Ascending aorta (tissue), 2 donors: ENCODE measurements at places on chromosomes 12 and 14. TPM values are rescaled to one million over a fixed set of nuclear protein-coding genes. Genes with fewer than 3 reads are reported as not detected.

CLEC2A gene
- total RNA-seq: not detected

GRCh38 chr12:123134826-123135225, 16.1 kb downstream of the PITPNM2 start:
- H3K27ac ChIP-seq: no peak overlapping the region
- H3K27me3 ChIP-seq: no peaks in the 10 kb centered on the region
- H3K4me1 ChIP-seq: peaks cover 1% of the 10 kb centered on the region
- no peak for DNase-seq

GRCh38 chr12:120839503-120839902, 64.7 kb downstream of the SPPL3 start:
- DNase-seq: no peak
- H3K4me3 ChIP-seq: no peak overlapping the region
- peaks cover 16% of the 10 kb centered on the region for H3K4me1 ChIP-seq
- no peak overlapping the region for H3K27ac ChIP-seq
- H3K36me3 ChIP-seq: no peaks in the 10 kb centered on the region
- H3K27me3 ChIP-seq: no peaks in the 10 kb centered on the region

NAV3 gene
- 9.7 TPM for total RNA-seq

GRCh38 chr12:6759741-6760140, 6.4 kb upstream of the PTMS start:
- no peak for DNase-seq
- no peak overlapping the region for H3K27ac ChIP-seq
- no peaks in the 10 kb centered on the region for H3K27me3 ChIP-seq
- H3K4me3 ChIP-seq: no peak overlapping the region
- no peaks in the 10 kb centered on the region for H3K36me3 ChIP-seq
